ENCODE measurements at places on chromosomes 12 and 14. TPM values are rescaled to one million over a fixed set of nuclear protein-coding genes. Genes with fewer than 3 reads are reported as not detected.

The MTHFD1 gene
- total RNA-seq = 40.7 TPM

The TEX22 gene
- 2.6 TPM for total RNA-seq

The BEST3 gene
- total RNA-seq = 0.46 TPM

The DCN gene
- total RNA-seq = 387 TPM

The KRT5 gene
- total RNA-seq = not detected

The GSC gene
- total RNA-seq = not detected

The TAS2R46 gene
- 0.46 TPM for total RNA-seq

The CMA1 gene
- 0.29 TPM for total RNA-seq

- DNase-seq = no peak
These were observed 14.7 kb downstream of the PEBP1 start for GRCh38 chr12:118150625-118151024.

DNA sequence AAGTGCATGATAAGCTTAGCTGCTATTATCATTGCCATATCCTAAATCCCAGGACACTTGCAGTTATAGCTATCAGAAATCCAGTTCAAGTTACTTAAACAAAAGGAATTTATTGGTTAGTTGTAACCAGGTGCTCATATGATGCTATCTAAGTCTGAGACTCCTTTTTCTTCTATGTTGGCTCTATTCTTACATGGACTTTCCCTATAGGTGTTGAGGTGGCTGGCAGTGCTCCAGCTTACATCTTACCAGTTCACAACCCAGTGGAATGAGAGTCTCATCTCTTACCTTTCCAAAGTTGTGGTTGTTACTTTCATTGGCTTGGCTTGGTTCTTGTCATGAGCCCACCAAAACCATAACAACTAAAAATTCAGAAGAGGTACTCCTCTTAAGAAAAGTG is 94.6 kb downstream of the DACT1 start:
- no peak for DNase-seq

DNA sequence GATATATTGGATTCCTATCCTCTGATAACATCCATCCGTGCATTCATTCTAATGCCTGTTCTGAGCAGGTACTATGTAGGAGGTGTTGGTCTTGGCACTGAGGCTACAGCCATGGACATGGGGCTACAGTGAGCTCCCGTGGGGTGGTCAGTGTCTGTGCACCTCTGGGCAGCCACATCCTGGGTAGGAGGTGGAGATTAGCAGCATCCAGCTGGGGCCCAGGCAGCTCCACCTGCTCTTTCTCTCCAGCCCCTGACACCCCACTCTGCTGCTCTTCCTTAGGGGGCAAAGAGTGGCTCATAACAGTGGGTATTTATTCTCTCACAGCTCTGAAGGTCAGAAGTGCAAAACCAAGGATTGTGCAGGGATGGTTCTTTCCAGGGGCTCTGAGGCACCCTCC is 292.0 kb upstream of the SFSWAP start:
- no peak for DNase-seq
